Parietal lobe (tissue), 2 donors: ENCODE measurements at places on chromosomes 3 and 15. TPM values are rescaled to one million over a fixed set of nuclear protein-coding genes. Genes with fewer than 3 reads are reported as not detected.

The CFAP92 gene
- 1.6 TPM for total RNA-seq

The EFL1 gene
- 42.3 TPM for total RNA-seq

The SLC38A3 gene
- total RNA-seq, result 8.1 TPM

The MLH1 gene
- 76.1 TPM for total RNA-seq

The MKRN3 gene
- 53.5 TPM for total RNA-seq

The THAP10 gene
- 4.1 TPM for total RNA-seq

The MOBP gene
- 0.63 TPM for total RNA-seq

The SLC6A11 gene
- total RNA-seq, result 33.5 TPM

The IQCF5 gene
- not detected for total RNA-seq

The NKIRAS1 gene
- 31.6 TPM for total RNA-seq

The FANCD2 gene
- 7.8 TPM for total RNA-seq

The ITPKA gene
- total RNA-seq, result 1.3 TPM

The SNTN gene
- not detected for total RNA-seq

The INAFM2 gene
- 10.3 TPM for total RNA-seq

The CLRN1 gene
- total RNA-seq, result not detected

The LRRC31 gene
- total RNA-seq, result not detected

The SLC12A1 gene
- total RNA-seq, result 2.2 TPM

The SNX33 gene
- total RNA-seq, result 3.4 TPM

The FETUB gene
- total RNA-seq, result not detected

The GOLGA6L7 gene
- total RNA-seq, result not detected

The FBXL22 gene
- total RNA-seq, result 0.31 TPM

The CYP11A1 gene
- not detected for total RNA-seq

The LHFPL4 gene
- 47.6 TPM for total RNA-seq

The TEX55 gene
- total RNA-seq, result not detected

The C3orf22 gene
- total RNA-seq, result not detected

The B4GALT4 gene
- total RNA-seq, result 14.7 TPM

The ARHGAP31 gene
- 6.9 TPM for total RNA-seq

The CDC25A gene
- total RNA-seq, result 6.9 TPM

The CLCN2 gene
- 15.0 TPM for total RNA-seq

The AGBL1 gene
- total RNA-seq, result 2.5 TPM

The ITIH4 gene
- total RNA-seq, result 17.8 TPM

The ST6GAL1 gene
- 110 TPM for total RNA-seq

The HYAL2 gene
- 41.6 TPM for total RNA-seq

The GP9 gene
- not detected for total RNA-seq
